ENCODE measurements at places on chromosomes 2 and 18.

DNA sequence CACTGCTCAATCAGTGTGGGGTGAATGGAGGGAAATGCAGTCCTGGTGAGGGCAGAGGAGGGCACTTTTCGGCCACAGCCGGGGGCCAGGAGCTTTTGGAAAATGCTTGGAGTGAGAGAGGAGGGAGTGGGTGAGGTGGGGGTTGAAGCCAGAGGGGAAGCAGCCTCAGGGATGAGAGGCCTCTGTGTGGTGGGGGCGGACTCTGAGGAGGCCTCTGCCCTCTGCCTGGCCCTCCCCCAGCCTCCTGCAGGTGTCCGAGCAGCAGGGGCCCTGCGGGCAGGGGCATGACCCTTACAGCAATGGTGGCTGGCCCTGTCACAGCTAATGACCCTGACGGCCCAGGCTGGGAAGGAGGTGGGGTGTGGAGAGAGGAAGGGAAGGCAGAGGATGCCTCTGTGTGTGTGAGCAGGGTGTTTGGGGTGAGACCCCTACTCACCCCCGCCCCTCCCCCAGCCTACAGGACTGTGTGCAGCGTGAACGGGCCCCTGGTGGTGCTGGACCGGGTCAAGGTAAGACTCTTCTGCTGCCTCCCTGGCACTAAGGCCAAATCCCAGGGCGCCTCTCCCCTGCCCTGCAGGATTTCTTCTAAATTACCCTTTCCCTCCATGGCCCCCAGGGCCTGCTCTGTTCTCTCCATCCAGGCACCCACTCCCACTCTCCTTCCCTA is 7.6 kb downstream of the ATP6V1B1 start:
- DNase-seq: no peak

- no peak for DNase-seq
Measured at GRCh38 chr18:78330766-78331165, 648.9 kb upstream of the SALL3 start.

DNA sequence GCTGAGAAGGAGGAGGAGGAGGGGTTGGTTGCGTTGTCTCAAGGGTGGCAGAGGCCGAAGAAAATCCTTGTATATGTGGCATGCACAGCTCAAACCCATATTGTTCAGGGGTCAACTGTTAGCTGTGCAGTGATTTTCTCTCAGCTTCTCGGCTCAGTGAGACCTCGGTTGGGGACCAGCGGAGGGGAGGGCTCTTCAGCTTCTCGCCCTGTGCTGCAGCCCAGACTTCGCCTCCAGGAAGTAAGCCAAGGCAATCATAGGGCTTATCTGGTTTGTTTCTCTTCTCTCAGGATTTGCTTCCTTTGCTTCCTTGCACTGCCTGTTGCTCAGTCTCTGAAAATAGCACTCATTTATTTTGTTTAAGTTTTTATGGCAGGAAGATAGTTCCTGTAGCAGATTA is 85.5 kb downstream of the SOWAHC start:
- DNase-seq: no peak

DNA sequence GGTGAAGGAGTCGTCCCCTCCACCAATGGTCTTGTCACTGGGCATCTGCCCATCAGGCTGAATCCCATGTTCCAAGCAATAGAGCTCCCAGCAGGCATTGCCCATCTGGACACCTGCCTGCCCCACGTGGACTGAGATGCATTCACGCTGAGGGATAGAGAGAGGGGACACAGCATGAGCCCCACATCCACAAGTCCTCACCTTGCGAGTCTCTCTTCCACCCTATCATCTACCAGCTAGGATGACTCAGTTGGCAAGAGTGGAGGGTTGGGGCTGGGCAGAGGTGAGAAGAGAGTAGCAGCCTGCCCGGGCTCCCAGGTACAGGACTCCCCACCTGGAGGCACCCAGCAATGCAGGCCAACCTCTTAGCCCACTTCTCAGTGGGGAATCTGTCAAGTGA is 959 bp upstream of the TUBA4B start:
- no peak for DNase-seq

DNA sequence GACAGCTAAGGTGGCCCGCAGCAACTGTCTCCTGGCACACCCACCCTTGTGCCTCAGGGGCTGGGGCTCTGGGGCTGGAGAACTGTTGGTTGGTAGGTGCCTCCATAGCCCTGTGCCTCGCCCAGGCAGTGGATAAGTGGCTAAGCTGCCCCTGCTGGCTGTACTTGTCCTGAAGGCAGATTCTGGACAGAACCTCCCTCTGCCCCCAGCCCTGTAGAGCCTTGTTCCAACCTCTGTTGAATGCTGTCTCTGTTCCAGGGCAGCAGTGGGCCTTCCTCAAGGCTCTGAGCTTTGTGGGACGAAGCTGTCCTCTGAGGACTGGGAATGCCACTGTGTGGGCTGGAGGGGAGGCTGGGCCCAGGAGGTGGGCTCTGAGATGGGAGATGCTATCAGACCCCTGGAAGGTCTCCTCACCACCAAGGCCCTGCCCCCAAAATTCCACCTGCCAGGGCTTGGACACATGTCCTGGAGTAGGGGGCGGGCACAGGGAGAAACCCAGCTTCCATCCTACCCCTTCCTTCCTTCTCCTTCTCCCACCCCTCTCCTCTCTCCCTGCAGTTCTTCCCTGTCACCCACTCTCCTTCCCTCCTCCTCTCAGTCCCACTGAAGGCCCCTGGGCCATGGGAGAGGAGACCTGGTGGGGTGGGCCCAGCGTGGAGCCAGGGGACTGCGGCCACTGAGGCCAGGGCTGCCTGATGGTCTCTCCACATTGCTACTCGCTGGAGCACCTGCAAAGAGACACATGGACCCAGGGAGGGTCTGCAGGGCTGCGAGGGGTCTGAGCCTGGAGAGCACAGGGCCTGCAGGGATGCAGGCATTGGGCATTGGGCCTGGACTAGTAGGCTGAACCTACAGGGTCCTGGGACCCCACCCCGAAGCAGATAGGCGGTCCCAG is 1.7 kb upstream of the PDCD1 start:
- no peak for DNase-seq

- no peak for DNase-seq
Measured at GRCh38 chr2:30237966-30238800, 6.8 kb downstream of the LBH start.

GRCh38 chr2:188940171-188940570 is 34.0 kb upstream of the COL3A1 start:
- DNase-seq: no peak

DNA sequence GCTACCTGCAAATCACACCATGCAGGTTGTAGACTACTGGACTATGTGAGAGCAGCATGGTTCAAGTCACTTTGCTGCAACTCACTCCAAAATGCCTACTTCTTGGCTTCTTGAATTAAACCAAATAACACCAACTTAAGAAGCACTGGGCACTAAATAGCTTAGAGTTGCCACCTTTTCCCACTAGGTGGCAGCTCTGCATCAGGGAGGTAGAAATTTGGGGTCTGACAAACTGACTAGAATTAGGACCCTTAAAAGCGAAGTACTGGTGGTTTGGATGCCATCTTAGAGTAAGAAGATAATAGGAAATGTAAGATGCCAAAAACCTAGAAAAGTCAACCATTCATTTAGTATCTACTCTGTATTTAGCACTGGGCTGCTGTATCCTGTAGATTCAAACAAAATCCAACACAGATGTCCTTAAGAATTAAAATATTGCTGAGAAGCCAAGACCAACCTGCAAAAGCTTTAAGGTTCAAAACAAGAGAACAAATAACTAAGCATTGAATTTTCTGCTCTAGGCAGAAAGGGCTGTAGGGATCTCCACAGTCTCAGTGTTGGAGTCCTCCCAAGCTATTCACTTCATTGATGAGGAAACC is 65.5 kb downstream of the CCBE1 start:
- no peak for DNase-seq

- no peak for DNase-seq
Measured at GRCh38 chr2:95051626-95052025, 26.1 kb downstream of the MAL start.

DNA sequence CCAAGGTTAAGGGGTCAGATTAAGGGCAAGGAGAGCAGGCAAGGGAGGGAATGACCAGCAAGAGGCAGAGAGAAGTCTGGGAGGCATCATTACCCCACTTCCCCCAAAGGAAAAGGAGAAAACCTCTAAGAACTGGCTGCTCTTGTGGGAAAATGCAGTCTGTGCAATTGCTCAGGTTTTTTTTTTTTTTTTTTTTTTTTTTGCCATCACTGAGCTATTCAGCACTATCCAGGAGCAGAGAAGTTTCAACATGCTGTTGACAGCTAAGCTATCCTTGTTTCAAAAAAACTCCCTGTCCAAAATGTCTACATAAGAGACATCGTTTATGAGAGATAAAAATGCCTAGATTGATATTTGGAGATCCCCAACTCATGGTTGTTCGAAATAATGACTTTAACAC is 345.4 kb downstream of the TDRD15 start:
- DNase-seq: no peak

DNA sequence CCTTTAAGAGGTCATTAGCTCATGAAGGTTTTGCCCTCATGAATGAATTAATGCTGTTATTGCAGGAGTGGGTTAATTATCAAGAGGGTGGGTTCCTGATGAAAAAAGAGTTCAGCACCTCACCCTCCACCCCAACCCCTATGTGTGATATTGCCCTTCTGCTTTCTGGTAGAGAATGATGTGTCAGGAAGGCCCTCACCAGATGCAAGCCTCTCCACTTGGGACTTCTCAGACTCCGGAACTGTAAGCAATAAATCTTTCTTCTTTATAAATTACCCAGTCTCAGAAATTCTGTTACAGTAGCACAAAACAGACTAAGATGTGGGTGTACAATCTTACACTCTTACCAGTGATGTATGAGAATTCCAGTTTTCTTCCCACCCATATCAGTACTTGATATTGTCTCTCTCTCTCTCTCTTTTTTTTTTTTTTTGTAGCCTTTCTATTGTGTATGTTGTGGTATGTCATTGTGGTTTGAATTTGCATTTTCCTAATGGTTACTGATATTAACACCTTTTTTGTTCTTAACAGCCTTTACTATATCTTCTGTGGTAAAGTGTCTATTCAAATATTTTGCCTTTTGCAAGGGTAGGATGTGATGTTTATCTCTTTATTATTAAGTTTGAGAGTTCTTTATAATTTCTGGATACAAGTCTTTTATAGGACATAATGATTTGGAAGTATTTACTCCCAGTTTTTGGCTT is 10.4 kb upstream of the MAP2 start:
- DNase-seq: no peak

GRCh38 chr2:203637471-203638167 is 68.8 kb upstream of the CD28 start:
- no peak for DNase-seq

DNA sequence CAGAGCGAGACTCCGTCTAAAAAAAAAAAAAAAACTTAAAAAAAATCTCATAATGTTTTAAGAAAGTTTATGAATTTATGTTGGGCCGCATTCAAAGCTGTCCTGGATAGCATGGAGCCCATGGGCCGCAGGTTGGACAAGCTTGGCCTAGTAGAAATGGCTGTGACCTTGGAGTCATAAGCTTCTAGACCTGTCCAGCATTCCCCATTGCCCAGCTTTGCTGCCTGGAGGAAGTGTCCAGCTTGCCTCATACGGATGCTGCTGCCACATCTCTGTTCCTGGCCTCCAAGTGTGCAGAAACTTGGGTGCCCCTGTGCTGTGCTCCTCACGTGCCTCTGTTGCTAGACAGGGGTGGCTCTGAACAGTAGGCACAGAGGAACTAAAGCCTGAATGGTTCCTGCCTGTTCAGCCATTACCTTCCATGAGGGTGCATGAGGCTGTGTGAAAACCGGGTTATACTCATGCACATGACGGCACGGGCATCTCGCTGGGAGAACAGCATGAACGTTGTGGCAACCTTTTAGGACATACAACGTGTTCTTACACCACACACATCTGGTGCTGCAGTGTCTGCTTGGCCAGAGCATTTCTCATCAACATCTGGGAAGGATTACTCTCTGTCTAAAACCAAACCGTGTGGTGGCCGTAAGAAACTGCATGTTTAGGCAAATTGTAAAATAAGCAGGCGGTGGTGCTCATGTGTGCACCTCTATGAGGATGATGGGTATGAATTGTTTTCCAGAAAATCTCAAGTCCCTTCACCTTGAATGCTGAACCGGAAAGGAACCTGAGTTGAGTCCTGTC is 38.2 kb downstream of the FHOD3 start:
- no peak for DNase-seq

GRCh38 chr18:45336448-45336847 is 278.8 kb upstream of the SLC14A2 start:
- no peak for DNase-seq

DNA sequence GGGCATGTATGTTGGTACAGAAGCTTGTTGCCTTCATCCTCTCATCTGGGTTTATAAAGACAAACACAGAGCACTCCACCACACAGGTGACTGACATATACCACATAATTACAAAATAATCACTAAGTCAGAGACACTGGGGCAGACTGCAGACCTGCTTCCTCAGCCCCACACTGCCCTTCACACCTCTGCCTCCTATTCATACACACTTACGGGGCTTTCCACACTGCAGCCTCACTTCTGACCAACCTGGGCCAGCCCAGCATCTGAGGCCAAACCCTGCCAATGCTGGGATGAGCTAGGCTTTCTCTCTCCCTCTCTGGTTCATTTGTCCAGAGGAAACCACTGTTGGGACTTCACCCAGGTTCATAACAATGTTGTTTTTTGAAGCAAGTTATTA is 4.5 kb downstream of the EMX1 start:
- DNase-seq: no peak

DNA sequence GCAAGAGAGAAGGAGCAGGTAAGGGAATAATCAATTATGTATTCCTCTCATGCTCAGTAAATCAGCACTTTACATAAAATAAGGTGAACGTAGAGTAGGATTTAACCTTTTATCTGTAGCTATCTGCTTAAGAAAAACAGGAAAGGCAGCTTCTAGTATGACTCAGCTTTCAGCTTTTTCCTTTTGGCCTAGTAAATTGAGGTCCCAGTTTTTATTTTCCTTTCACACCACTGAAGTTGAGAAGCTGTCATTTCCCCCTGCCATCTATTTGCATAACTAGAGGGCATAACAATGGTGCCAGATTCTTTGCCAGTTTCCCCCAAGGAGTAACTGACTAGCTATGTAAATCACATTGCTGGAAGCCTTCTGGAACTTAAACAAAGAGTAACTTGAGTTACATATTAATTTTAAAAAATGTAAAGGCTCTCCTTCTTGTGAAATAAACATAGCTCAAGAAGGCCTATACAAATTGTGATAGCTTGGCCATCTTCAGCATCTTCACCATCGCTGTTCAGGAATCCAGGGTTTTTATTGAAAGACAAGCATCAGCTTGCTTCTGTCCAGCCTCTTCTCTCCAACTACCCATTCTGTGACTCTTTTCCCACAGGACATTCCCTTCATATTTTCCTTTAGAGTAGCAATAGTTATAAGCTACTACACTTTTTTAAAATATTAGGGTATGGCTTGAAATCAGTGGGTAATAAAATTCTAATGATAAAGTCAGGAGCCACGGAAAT is 97.0 kb downstream of the KYNU start:
- no peak for DNase-seq

DNA sequence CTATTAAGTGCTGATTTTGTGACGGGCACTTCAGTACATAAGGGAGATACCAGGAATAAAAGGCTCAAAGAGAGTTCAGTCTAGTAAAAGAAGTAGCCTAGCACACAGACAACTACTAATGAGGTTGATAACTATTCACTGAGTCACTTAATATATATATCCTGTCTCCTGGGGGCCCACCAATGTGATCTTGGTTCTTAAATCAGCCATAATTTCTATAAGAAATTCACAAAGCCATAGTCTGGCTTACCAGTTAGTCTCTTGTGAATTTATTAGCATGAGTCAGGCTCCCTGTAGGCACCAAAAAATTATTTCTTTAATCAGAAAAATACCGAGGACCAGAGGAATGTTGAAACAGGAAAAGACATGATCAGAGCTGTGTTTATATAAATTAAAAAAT is 10.4 kb downstream of the KCNE4 start:
- no peak for DNase-seq

Measured in stimulated activated CD4-positive, alpha-beta T cell treated with anti-CD3 and anti-CD28 coated beads, TNF-alpha, amount 100 ng/mL, for 24 hours (primary cell).